ENCODE measurements at places on chromosomes 16 and 17. TPM values are rescaled to one million over a fixed set of nuclear protein-coding genes. Genes with fewer than 3 reads are reported as not detected.

DNA sequence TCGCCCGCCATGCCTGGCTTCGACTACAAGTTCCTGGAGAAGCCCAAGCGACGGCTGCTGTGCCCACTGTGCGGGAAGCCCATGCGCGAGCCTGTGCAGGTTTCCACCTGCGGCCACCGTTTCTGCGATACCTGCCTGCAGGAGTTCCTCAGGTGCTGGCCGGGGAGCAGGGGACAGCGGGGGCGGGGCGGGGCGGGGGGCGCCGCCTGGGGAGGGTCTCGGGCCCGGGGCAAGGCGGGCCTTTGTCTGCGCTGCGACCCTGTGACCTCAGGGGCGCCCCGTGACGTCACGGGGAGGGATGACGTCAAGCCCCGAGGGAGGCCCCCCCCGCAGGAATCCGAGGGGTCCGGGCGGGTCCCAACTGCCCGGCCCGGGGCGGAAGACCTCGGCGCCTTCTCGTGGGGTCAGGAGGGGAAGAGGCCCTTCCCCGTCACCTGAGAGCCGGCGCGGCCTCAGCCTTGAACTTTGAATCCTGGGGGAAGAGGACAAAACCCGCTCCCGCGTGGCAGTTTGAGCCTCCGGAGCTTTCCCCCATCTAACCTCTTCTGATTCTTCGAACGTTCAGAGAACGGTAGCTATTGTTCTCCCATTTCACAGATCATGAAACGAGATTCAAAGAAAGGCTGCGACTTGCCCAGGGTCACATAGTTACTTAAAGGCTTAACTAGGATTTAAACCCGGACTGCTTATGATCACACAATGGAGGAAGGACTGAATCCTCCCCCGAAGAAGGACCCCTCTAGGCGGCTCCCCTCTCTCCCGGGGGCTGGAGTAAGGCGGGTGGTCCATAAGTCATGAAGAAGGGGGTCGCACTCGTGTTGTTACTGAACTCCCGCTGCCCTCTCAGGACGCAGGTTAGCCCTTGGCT is 527 bp downstream of the TRAF4 start:
- no peak for DNase-seq

DNA sequence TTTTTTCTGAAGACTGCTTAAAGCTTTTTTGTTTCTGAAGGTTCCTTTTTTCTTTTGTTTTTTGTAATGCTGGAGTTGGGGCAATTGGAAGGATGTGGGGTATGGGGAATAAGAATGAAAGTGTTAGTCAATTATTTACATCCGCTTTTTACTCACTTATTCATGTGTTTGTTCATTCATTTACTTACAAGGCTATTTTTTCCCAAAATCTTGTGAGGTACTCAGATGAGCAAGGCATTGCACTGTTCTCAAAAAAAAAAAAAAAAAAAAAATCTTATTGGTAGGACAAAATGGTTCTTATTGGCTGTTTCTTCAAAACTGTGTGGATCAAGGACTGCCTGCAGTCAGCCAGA is 55.7 kb downstream of the PLD6 start:
- DNase-seq = no peak

Gene HOXB7
- 48.5 TPM for polyA plus RNA-seq

DNA sequence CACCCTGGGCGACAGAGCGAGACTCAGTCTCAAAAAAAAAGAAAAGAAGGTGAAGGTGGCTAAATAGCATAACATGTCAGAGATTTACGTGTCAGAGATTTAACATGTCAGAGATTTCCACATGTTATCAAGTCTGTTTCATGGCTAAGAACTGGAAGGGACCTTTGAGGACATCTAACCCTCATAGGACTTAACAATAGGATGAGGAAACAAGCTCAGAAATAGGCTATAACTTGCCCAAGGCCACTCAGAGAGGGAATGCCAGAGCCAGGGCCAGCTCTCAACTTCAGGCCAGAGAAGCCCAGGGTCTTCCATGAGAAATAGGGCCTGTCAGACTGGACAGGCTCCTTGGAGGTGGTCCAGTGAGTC is 26.8 kb upstream of the ZNF629 start:
- no peak for DNase-seq

Measured in renal cortex interstitium (tissue), 15 donors.